ENCODE measurements at places on chromosomes 2 and 18.

- DNase-seq = no peak
Observed at GRCh38 chr2:240453461-240454105, 18.1 kb downstream of the GPC1 start.

- no peak for DNase-seq
Observed at GRCh38 chr2:43592443-43592842, 3.4 kb downstream of the THADA start.

GRCh38 chr18:36350839-36351469 is 53.4 kb downstream of the FHOD3 start:
- DNase-seq = no peak

GRCh38 chr2:240519396-240520129 is 38.2 kb downstream of the ANKMY1 start:
- DNase-seq = no peak

- DNase-seq = no peak
Observed at GRCh38 chr2:215487002-215487372, 51.1 kb upstream of the FN1 start.

- DNase-seq = no peak
Observed at GRCh38 chr2:65638443-65638842, 206.0 kb upstream of the SPRED2 start.

- DNase-seq = no peak
Observed at GRCh38 chr2:116435648-116436047, 1378.8 kb upstream of the DDX18 start.
